ENCODE measurements at places on chromosomes 11 and 22. TPM values are rescaled to one million over a fixed set of nuclear protein-coding genes. Genes with fewer than 3 reads are reported as not detected.

DNA sequence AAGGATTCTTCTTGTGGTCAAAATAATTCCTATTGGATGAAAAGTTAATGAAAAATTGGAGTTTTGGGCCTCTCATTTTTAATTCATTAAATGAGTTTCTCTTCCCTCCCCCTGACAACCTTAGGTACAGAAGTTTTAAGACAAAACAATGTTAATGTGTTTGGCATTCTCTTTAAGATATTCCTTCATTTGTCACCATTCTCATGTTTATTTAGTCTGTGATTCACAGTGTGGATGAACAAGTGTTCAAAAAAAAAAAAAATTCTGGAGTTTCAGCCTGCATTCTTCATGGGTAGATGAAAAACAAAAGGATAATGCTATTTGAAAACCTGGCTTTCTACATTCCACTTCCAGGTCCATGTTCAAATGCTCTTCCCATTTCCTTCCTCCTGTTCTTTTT is 172.6 kb upstream of the LUZP2 start:
- no peak for DNase-seq

DNA sequence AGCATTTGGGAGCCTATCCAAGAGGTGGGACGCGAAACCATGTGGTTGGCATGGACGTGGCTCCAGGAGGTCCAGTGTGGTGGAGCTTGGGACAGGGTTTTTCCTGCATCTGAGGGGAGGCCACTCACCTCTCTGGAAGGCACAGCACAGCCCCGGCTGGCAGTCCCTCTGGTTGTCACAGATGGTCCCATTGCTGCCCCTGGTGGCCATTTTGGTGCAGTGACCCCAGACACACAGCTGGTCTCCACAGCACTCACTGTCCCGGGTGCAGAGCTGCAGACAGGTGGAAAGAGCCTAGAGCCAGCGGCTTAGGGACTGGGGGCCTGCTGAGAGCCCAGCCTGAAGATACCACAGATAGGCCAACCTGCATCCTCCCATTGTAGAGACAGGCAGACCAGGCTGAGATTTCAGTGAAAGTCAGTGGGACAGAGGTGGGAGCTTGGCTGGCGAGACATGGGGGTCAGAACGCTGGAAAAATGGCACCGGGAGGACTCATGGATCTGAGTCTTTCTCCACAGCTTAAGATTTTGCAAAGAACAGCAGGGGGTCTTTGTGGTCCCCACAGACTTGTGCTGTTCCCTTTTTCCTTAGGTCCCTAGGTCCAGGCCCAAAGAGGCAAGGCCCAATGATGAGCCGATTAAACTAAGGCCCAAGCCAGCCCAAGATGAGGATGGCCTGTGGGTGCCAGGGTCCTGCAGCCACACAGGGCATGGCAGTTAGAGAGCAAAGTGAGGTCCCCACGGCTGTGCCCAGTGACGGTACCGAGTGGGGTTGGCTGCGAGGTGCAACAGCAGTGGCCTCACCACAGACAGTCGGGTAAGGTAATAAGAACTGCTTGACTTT is 41.4 kb downstream of the DKK3 start:
- peak; percentile 90 for DNase-seq

- no peak for DNase-seq
Observed at GRCh38 chr11:66970371-66970806, 4.7 kb upstream of the C11orf86 start.

DNA sequence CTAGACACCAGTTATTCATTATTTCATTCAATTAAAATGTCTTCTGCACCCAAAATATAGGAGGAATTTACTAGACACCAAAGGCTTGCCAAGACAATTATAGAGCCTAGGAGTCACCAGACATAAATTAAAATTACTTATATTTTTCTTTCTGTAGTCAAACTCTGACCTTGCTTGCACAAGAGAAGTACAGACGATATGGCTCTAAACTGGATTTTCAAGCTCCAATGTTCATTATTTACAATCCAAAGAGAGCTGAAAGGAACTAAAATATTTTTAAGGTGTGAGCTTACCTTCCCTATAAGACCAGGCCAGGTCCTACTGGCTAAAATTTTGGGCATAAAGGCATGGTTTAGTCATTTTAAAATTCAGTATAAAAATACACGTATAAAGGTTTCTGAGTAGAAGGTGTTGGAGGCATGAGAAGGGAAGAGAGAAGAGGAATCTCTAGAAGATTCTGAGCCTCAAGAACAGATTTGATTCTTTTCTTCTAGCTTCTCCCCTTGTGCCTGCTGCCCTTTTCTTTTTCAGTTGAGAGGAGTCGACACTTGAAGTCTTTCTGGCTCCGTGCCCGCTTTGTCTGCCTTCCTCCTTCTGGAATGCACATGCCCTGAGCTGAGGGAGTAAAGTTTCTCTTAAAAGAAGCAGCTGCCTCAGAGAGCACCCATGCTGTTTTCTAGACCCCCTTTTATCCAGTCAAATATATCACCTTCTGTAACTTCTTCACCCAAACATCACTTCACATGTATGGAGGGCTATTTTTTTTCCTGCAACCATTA is 13.5 kb downstream of the C11orf97 start:
- DNase-seq = no peak

GRCh38 chr11:122101625-122102291 is 14.3 kb downstream of the BLID start:
- DNase-seq = no peak

DNA sequence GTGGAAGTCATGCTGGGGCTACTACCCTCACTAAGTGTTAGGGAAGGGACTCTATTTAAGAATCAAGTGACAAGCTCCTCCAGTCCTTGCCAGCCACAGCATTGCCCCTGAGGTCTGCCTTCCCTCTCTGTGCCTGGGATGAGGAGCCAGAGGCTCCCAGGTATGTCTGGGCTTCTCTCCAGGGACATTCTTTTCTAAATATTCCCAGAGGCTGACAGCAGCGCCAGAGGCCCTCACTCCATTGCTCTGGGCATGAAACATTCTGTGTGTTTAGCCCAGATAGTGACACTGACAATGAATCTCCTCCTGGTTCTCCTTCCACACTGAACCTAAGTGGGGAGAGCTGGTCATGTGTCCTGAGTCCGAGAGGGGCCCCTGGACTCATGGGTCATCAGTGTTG is 2.2 kb downstream of the OR51E1 start:
- DNase-seq = no peak

DNA sequence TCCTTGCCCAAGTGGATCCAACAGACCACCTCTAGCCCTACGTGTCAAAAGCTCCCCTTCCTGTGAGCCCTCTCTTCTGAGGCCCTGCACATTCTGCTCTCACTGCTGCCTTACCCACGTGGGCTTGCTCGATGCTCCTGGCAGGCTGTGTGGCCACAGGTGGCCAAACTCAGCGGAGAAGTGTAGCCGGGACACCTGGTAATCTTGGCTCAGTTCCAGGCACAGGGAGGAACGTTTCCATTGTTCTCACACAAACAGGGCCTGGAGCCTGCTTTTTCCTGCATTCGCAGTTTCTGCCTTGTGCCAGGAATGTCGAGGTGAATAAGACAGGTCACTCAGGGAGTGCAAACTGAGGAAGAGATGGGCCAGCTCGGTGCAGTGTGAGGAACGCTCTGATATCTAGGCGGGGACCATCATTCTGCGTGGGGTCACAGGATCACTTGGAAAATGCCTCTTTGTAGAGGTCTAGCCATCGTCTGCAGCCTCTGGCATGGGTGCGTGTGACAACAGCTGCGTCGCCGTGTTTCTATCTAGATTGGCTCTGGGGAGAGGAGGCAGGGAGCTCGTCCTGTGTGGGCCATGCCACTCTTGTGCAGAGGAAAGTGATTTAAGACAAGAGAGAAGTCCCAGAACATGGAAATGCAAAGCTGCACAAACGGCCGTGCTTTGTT is 127.6 kb upstream of the PARVA start:
- no peak for DNase-seq

GRCh38 chr11:1260023-1260501 is 37.2 kb downstream of the MUC5B start:
- no peak for DNase-seq

GRCh38 chr22:31957970-31958594 is 13.7 kb downstream of the YWHAH start:
- DNase-seq = no peak

DNA sequence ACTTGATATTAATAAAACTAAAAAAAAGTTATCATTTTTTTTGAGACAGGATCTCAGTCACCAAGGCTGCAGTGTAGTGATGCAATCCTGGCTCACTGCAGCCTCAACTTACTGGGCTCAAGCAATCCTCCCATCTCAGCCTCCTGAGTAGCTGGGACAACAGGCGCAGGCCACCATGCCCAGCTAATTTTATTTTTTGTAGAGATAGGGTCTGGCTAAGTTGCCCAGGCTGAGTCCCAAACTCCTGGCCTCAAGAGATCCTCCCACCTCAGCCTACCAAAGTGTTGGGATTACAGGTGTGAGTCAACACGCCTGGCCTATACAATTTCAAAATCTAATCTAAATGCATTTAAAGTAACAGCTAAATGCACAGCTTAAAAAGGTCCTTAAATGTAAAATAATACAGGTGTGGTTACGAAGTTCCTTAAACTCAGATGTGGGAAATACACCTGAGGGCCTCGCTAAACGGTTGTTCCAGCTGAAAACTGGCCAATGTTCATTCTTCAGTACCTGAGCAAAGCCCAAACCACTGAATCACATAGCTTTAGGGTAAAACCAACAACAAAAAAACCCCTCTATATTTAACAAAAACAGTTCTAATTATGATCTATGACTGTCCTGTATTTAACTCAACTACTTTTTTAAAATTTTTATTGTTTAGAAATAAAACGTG is 11.8 kb downstream of the NAP1L4 start:
- no peak for DNase-seq

DNA sequence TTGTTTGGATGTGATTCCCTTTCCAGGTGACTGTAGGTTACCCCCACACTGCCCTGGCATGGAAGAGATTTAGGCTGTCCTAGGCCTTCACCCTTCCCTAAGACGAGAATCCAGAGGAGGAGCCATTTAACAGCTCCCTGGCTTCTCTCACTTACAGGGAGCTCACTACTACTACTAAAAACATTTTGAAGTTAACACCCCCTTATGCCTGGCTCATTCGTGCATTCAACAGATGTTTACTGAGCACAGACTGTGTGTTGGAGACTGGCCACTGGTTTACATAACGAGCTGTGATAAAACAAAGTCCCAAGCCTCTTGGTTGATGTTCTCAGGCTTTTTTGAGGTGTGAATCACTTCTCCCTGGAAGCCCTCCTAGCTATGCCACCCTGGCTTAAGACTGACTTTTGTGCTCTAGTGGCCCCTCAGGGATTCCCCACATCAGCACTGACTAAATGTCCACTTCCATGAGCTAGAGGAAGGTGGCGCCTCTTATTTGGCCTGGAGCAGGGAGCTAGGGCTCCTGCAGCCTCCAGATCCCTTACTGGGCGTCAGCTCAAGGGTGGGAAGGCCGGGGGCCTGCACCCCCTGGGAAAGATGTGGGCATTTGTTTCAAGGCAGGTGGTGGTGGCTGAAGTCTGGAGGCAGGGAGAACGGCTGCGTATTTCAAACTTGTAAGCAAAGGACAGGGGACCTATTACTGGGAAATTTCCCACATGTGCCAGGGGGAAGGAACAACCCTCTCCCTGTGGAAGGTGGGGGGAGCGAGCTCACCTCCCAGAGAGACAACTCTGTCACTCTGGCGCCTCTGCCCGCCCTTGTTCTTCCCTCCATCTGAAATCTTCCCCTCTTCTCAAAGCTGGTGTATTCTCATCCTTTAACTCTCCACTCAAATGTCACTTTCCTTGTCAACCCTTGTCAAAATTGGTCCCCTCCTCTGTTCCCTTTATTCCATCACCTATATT is 19.4 kb upstream of the MALAT1 start:
- peak; percentile 57 for DNase-seq

GRCh38 chr22:37983860-37984791 is at the start of gene SOX10:
Gene SOX10, minus strand, starts transcription at chr22:37984555. Its CDS starts 771 bp downstream, at chr22:37983784.
- DNase-seq = no peak

DNA sequence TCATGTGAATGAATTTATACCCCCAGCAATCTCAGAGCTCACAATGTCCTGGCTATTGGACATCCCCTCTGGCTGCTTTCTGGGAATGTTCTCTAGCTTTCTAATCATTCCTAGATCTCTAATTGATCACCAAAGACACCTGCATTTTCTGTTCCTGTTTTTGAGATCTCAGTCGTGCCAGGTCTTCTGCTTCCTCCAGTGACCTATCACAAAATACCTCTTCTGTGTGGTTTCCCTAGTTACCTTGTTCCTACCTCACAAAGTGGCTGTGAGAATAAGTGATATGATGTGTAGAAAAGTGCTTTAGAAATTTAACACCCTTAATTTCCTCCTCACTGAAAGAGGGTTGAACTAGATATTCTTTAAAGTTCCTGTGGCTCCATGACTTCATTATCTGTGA is 92.2 kb downstream of the LUZP2 start:
- no peak for DNase-seq

DNA sequence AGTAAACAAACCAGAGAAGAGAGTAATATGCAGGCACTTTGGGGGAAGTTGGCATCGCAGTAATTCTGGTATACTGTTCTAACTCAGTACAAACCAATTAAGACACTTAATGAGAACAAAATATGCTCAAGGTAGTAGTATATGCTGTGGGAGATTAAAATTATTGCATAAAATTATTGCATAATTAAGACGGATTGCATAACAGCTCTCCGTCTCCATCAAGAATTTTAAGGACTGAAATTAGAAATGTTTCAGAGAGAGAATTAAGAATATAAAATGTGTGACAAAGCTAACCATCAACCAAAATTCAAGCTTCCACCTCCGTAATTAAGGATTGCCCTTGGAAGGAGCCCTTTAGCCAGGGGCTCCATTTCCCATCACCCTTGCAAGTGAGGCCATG is 428.5 kb downstream of the ETS1 start:
- no peak for DNase-seq

GRCh38 chr11:61919705-61920631 is 2.6 kb upstream of the RAB3IL1 start:
- DNase-seq = peak; percentile 87

DNA sequence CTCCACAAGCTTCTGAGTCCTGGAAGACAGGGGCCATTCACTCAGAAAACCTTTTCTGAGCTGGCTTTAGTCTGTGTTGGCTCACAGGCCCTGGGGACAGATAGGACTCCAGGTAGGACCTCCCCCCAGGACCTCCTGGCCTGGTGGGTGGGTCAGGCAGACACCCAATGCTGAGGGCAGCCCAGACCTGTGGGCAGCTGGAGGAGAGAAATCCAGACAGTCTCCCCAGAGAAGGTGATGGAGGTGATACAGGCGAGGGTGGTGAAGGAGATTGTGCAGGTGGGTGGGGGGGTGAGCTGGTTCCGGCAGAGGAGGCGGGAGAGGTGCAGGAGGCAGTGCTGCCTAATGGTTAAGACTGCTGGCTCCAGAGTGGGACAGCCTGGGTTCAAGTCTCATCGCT is 15.6 kb downstream of the LRRC32 start:
- peak; percentile 88 for DNase-seq

DNA sequence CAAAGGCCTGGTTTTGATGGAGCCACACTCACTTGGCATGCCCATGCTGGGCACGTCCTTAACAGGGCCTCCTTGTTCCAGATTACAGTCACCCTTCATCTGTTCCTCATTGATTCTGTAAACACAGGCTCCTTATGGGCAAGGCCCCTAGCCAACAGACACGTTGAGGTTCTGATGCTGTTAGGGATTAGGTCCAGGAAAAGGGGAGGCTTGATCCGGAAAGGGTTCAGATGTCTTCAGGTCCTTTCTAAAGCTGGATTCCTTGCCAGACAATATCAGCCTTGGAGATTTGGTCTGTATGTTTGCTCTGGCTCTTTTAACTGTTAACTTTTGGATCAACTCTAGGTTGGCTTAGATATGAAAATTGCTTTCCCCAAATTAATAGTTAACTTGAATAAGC is 46.9 kb upstream of the PRSS23 start:
- DNase-seq = no peak

Gene RASL10A
- total RNA-seq = 1.9 TPM

Gene RIMBP3C
- 0.26 TPM for total RNA-seq

Gene AGBL2
- 0.42 TPM for total RNA-seq

Gene EXPH5
- 0.87 TPM for total RNA-seq

Gene UPK2
- total RNA-seq = not detected

Gene FOLR3
- total RNA-seq = 18.4 TPM

Gene CFAP68
- 11.9 TPM for total RNA-seq

Measured in mesenteric fat pad (tissue), 1 donor.